Transverse colon (tissue), 4 donors: ENCODE measurements at places on chromosomes 7 and 10.
A peak's percentile ranks its signal among the peaks of the same experiment; 100 is the strongest.

GRCh38 chr10:17181751-17182150, 19.7 kb downstream of the TRDMT1 start:
- no peak for DNase-seq

GRCh38 chr7:2129323-2130095, 103.2 kb downstream of the MAD1L1 start:
- DNase-seq = no peak

DNA sequence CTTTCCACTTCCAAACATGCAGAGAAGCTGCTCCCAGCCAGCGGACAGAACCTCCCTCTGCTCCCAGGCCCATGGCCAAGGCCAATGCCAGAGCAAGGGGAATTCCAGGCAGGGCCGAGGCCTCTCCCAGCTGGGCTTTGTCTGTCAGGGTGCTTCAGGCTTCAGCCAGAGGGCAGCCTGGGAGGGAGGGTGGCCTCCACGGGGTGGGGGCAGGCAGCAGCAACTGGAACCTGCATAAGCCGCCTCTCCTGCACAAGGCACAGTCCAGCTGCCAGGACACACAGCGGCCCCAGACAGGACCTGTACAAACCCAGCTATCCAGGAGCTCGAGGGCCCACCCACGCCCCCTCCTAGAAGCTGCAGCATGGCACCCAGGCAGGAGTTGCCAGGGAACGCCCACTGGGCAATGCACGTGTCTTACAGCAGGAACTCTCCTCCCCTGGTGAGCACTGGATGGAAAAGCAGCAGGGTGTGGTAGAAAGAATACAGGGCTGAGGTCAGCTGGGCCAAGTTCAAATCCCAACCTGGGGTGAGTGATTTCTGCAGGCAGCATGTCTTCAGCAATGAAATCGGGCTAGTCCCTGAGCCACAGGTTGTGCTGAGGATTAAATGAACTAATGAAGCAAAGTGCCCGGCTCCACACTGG, 7.6 kb downstream of the FAM53B start:
- peak; percentile 86 for DNase-seq

DNA sequence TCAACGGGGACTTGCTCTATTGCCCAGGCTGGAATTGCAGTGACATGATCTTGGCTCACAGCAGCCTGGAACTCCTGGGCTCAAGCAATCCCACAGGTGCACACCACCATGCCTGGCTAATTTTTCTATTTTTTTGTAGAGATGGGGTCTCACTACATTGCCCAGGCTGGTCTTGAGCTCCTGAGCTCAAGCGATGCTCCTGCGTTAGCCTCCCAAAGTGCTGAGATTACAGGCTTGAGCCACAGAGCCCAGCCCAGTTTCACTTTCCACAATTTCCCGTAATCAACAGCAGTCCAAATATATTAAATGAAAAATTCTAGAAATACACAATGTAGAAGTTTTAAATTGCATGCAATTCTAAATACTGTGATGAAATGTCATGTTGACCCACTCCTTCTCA, 24.0 kb downstream of the SEPTIN14 start:
- no peak for DNase-seq

GRCh38 chr7:107874605-107875446, 16.2 kb upstream of the DLD start:
- DNase-seq = peak; percentile 53

DNA sequence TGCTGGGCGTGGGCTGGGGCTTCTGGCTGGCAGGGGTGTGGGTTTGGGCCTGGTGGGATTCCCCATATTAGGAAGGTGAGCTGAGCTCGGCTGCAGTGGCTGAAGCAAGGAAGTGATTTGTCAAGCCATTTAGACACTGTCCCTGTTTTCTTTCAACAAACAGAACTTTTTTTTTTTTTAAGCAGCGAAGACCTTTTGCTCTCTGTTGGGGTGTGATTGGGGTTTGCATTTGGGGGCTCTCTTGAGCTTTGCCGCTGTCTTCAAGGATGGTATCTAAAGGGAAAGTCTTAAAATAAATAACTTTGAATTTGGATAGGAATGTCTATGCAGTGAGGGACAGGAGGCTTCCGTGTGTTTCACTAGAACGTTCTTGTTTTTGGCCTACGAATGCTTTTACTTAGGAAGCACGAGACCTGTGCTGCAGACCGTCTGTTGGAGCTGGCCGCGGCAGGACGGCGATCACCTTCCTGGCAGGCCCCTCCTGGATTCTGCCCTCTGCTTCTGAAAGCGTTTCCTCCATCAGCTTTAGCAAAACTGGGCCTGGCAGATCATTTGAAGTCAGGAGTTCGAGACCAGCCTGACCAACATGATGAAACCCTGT, 43.9 kb downstream of the FOXK1 start:
- DNase-seq = no peak

- DNase-seq = no peak
Observed at GRCh38 chr7:23863209-23863787, 153.3 kb downstream of the STK31 start.

DNA sequence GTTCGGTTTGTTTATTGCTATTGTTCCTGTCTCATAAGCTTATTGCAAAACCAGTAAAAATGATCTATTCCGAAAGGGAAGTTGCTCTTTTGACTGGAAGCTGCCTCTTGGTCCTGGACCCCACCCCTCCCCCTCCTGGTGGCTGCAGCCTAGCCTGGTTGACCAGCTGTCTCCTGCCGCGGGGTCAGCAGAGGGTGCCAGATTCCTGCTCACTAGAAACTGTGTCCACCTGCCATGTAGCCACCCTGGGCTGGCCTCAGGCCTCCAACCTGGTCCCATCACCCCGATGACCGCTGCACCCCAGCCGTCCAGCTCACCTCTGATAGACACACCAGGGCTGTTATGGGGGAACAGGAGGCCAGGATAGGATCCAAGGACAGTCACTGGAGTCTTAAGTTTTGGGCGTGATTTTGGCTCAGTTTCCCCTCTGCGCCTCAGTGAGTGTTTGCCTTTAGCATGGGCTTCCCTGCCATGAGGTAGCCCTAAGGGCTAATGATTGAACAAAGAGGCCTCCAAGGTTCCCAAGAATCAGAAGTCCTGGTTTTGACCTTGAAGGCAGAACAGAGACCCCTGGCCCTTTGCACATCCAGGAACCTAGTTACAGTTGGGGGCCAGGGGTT, 32.9 kb upstream of the SLF2 start:
- no peak for DNase-seq

DNA sequence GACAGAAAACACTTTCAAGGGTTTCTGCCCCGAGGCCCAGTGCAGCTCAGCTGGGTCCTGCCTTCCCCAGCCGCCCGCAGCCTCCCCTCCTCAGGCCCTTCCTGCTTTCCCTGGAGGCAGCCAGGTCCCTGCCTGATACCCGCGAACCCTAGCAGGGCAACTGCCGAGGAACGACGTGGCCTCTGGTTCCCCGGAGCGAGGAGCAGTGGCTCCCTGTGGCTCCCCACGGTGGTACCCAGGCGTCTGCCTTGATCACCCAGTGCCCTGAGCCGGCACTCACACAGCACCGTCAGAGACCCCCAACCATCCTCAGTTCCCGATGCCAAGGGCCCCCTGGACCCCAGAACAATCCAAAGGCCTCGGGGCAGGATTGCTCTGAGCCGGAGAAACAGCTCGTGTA, 58.3 kb downstream of the CFAP46 start:
- no peak for DNase-seq

DNA sequence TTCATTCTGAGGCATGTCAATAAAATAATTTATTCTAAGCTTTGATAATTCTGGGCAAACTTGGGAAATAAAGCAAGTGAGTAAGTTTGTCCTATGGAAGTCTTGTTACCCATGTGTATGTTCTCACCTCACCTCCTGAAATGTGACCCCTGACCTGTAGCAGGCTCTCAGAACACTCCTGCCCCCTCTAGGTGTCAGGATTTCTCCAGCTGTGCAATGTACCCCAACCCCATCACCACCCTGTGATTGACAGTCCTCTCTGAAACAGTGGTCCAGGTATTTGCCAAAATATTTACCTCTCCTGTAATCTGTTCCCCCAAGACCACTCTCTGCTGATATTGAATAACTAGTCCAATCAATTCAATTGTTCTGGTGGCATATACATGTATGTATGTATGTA, 122.6 kb upstream of the PTER start:
- no peak for DNase-seq

GRCh38 chr10:5068274-5068984, 25.8 kb upstream of the AKR1C3 start:
- no peak for DNase-seq

- no peak for DNase-seq
Observed at GRCh38 chr7:25732766-25733217, 419.2 kb upstream of the NFE2L3 start.

DNA sequence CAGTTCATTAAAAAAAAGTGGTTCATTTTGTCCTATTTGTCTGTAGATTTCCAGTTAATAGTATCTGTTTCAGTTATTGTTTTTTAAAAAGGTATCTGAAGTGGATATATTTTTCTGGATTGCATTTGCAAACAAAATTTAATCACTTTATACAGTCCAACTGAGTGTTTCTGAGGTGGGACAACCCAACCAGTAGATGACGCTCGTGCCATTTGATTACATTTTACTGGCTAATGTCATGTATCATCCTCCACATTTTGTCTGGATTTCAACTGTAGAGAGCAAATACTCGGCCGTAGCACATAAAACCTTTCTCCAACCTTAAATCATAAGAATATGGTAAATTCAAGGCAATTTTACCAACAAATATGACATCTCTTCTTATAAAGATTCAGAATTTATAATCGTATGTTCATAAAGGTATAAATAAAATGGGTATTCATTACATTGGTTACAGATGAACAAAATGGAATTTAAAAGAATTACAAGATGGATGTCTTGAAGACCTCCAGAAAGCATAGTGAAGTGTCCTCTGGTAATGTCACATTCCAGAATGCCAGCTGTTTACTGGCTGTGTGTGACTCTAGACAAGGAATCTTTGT, 789.0 kb downstream of the PHTF2 start:
- DNase-seq = no peak

DNA sequence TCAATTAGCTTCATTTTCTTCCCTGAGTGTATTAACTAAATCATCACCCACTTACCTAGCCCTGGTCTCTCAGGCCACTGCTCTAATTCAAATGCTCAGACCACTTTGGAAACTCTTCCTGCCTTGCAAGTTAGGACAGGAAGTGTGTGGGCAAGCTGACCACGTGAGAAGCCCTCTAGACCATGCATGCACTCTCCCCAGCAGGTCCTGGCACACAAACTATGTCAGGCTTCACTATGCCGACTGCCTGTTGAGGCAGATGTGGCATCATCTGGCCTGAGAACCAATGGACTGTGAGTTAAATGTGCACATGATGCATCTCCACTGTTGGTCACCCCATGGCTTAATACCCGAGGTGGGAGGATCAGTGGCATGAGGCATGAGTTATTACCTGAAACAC, 439.6 kb downstream of the GRID1 start:
- DNase-seq = no peak

DNA sequence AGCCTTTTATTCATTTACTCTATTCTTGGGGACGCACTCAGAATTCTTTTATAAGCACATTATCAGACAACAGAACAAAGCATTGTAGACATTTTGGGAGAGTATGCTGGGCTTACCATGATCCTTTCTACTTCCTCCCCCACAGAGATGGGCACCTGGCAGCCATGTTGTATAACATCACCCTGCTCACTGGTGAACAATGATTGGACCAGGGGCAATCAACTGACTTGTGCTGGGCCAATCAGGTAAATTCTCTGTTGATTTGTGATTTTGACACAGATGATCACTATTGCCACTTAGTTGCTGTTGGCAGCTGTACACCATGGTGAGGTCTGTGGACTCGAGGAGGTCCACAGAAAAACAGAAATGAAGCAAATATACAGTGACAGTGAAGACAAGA, 43.7 kb downstream of the WNT2 start:
- no peak for DNase-seq

GRCh38 chr7:91033574-91033973, 230.7 kb upstream of the FZD1 start:
- DNase-seq = no peak

GRCh38 chr10:103598654-103599115, 105.2 kb downstream of the NEURL1 start:
- peak; percentile 70 for DNase-seq

GRCh38 chr10:123150986-123151736, 3.0 kb upstream of the BUB3 start:
- no peak for DNase-seq

DNA sequence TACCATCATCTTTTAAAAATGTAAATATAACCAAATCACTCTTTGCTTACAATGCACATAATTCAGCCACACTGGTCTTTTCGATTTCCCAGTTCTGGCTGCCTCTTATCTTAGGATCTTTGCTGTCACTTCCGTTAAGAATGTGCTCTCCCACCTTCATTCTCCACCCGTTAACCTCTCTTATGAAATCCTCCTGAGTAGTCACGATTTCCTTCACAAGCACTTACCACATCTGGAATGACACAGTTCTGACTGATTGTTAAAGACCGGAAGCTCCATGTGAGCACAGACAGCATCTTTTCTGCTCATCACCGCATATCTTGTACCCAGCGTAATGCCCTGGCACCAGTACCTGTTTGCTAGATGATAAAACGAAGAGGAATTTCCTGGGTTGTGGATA, 84.3 kb downstream of the CUL2 start:
- no peak for DNase-seq

GRCh38 chr10:20962165-20962564, 65.1 kb upstream of the NEBL start:
- DNase-seq = no peak

DNA sequence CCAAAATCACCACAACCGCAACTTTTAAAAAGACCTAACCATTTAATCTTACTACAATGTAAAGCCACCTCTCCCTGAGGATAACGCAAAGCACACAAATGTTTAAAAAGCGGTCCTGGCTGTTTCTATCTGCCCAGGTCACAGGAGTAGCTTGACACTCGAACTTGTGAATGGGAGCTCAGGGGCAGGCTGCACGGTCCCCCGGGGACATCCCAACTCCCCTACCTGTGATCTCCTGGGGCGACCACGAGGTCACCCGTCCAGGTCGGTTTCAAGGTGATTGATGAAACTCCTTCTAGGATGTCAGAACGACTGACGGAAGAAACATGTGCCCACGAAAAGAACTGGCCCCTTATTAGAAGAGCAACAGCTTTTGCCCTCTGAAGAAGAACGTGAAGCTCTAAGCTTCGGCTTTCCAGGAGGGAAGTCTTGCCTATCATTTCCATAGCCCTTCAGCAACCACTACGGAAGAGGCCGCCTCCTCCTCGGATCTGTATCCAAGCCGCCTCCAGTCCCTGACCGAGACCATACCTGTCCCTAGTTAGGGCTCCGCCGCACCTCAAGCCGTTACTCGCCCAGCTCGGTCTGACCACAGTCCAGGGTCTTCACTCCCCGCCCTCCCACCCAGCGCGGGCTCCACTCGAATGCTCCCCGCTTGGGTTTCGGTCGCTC, 459 bp downstream of the CYCS start:
- DNase-seq = no peak

DNA sequence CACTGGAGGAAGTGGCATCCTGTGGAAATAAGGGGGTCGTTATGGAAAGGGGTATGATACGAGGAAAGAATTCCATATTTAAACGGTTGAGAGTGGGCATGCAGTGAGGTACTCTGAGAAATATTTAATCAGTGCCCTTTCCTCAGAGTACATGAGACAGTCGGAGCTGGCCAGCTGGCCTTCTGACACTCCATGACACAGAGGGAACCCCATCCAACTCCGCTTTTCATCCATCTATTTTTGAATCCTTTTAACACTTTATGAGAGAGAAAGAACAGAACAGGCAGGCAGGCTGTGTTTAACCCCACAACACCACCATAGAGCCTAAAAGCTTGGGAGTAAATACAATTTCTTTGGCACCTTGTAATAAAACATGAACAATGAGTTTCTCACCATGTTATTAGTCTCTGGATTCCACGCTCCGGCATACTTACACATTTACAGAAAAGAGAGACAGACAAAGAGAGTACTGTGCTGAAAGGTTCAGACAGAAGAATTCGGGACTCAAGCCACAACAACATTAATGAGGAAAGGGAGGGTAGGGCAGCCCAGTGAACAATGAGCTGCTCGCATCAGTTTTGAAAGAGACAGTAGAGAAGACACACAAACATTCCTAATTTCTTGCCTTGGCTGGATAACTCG, 124.2 kb upstream of the PDLIM1 start:
- DNase-seq = no peak
